ENCODE measurements at places on chromosomes 3 and 15.

DNA sequence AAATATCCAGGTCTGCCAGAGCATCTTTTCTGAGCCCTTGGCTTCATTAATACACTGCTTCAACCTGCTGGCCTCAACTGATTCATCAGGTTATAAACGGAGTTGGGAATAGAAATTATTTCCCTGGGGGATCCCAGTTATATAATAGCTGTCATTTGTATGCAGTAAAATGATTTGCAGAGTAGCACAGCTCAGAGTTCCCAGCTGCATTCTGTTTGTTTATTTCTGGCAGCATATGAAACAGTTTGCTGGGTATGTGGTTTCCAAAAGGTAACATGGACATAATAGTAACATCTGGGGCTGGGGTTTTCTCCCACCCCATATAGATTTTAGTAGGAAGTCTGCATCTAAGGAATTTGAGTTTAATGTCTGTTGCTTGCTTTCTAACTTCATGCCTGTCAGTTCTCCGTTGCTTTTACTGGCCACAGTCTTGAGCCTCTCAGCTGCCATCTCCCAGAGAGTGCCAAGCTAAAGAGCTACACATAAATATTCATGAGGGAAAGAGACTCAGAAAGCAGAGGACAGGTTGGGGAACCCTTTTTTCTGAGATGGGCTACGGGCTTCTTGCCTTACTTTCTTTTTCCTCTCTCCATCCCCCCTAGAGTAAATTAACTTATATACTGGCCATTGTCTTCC is 124.6 kb downstream of the TMEM108 start:
- DNase-seq, result no peak

GRCh38 chr15:69910514-69910913 is 187.2 kb downstream of the TLE3 start:
- no peak for DNase-seq

DNA sequence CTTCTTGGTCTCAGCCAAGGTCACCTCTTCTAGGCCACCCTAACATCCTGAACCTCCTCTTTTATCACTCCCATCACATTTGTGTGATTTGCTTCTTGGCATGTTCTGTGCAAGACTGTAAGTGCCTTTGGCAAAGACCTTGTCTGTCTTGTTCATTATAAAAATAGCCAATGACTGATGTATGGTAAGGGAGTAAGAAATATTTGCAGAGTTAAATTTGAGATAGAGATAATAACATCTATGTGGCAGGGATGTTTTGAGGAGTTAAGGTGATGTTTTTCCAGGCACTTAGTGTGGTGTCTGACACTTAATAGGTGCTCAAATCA is 202.3 kb downstream of the CADPS start:
- no peak for DNase-seq

- DNase-seq, result no peak
Measured at GRCh38 chr3:85288257-85288656, 329.5 kb downstream of the CADM2 start.

DNA sequence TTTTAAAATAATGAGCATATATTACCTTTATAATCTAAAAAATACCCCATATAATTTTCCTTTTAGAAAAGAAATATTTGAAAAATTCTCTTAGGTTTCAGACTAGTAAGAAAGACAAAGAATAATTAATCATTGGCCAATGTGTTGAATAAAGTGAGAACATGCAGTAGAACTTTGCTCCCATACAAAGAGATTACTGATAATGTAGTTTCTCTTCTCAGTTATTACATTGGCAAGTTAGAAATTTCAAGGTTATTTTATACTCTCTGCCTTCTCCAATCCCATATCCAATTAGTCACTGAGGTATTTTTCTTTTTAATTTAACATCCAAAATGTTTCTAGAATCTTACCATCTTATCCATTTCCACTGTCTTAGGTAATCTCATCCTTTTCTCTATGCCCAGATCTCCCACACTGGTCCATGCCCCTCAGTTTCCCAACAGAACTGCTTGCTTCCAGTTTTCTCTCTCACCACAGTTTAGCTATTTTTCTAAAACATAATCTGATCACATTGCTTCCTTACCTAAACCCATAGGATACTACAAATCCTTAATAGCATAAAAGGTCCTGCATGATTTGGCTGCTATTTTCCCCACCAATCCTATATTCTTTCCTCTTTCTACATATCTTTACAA is 10.8 kb downstream of the XRN1 start:
- no peak for DNase-seq

- peak; percentile 84 for DNase-seq
Measured at GRCh38 chr3:142595951-142596725, at the start of gene PLS1. Gene PLS1 (plus strand): TSS chr3:142596393. CDS start chr3:142664238, 67,845 bp downstream.

DNA sequence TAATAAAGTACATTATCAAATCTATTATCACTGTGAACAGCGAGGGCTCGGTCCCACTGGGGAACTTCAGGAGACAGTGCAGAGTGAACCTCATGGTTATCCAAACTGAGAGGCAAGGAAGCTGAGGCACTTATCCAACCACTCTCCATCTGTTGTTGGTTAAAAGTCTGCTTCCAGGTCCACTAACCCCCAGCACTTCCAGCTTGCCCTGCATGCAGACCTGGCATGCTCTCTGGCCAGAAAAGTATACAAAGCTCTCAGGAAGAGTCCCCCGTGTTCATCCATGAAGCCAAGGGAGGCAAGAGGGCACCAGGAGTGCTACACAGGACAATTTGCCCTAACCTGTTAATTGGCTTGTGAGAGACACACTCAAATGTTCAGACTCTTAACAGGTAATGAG is 36.0 kb downstream of the FBN1 start:
- no peak for DNase-seq

- DNase-seq, result no peak
Measured at GRCh38 chr3:134901461-134901860, 106.4 kb downstream of the EPHB1 start.

GRCh38 chr3:31999907-32000439 is 18.4 kb downstream of the ZNF860 start:
- no peak for DNase-seq

DNA sequence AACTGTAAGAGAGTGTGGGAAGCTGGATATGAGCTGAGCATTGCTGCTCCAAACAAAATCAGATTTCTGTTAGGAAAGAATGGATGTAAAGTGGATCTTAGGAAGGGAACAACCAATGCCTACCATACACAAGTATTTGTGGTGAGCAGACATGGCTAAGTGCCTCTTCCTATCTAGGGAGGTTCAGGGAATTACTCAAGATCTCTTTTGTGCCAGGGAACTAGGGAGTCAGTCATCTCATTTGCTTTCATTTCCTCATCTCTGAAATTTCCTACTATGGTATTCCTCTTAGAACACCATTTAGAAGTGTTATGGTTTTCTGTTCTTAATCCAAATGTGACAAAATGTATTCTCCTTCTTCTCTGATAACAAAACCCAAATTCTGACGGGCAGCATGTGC is 396.5 kb downstream of the FHIT start:
- no peak for DNase-seq
